ENCODE measurements at places on chromosomes 11 and 22.

DNA sequence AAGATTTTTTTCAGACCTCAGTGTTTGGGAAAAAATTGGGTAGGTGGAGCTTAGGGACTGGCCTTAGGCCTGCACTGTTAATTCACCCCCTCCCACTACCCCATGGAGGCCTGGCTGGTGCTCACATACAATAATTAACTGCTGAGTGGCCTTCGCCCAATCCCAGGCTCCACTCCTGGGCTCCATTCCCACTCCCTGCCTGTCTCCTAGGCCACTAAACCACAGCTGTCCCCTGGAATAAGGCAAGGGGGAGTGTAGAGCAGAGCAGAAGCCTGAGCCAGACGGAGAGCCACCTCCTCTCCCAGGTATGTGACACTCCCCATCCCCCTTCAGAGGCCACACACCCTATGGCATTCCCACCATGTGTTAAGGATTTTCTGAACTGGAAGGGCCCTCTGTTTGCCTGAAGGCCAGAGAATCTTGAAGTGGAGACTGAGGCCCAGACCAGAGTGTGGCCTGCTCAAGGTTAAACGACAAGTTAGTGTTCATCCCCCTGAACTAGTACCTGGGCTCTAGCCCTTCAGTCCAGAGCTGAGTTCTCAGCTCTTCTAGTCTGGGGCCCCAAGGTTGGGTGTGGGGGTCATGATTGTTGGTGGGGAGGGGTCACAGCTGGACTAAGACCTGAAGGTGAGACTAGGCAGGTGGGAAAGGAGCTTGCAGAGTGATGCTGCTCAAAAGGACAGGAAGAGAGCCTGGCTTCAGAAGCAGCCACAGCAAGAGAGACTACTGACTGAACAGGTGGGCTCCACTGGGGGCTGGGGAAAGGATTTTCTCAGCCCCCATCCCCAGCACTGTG, 2.3 kb upstream of the FOLR1 start:
- no peak for DNase-seq

- DNase-seq = no peak
These were observed 1.4 kb upstream of the PPARA start for GRCh38 chr22:46148816-46149511.

- DNase-seq = no peak
These were observed 187.0 kb downstream of the DSCAML1 start for GRCh38 chr11:117610045-117610444.

GRCh38 chr11:111841370-111842053, 29.9 kb downstream of the ALG9 start:
- DNase-seq = peak; percentile 68

DNA sequence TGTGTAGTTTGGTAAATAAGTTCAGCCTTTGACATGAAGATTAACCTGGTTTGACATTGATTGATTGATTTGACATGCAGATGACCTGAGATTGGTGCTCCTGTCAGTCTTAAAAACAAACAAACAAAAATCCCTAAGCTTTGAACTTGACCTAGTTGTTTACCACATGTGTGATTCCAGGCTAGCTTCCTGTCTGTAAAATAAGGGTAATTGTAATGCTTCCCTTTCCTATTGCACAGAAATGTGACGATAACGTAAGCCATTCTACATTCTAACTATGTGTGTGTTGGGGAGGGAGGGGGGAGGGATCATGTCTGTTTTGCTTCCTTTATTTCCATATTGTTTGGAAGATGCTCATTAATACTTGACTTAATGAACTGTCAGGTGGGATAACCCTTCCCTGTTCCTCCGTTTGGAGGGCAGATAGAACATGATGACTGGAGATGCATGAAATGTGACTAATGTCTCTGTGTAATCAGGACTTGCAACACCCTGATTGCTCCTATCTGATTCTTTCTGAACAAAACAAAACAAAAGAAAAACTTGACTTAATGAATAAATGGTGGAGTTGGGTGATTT, 106.1 kb upstream of the CLMP start:
- DNase-seq = peak; percentile 41

DNA sequence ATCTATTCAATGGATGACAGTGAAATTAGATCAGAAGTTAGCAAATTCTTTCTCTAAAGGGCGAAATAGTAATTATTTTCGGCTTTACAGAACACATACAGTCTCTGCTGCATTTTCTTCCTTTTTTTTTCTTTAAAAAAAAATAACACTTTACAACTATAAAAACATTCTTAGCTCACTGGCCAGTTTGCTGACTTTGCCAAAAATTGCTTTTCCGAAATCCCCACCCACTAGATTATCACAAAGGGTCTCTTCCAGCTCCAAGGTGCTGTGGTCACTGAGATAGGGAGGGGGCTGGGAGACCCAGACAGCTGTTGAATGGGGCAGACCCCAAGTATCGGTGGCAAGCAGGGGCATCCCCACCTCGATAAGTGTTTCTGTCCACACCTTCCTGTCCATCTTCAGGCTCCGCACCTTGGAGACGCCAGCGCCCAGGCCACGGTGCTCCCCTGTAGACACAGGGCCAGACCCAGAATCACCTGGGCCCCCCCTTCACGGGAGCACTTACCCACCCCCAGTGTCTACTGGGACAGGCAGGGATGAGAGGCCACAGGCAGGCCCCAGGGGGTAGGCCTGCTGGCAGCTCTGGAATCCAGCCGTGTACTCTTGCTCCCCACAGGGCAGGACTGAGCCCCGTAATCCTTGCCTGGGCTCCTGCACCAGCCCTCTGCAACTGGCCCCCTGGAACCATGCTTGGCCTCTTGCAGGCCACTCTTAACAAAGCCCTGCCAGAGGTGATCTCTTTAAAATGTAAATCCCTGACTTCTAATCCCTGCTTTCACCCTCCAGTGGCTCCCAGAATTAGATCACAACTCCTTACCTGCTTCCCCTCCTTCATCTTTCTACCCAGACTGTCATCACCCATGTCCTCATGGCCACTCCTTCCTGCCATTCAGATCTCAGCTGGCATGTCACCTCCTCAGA, 31.5 kb upstream of the PDE2A start:
- no peak for DNase-seq

GRCh38 chr22:19223617-19224016, 45.1 kb upstream of the SLC25A1 start:
- no peak for DNase-seq

DNA sequence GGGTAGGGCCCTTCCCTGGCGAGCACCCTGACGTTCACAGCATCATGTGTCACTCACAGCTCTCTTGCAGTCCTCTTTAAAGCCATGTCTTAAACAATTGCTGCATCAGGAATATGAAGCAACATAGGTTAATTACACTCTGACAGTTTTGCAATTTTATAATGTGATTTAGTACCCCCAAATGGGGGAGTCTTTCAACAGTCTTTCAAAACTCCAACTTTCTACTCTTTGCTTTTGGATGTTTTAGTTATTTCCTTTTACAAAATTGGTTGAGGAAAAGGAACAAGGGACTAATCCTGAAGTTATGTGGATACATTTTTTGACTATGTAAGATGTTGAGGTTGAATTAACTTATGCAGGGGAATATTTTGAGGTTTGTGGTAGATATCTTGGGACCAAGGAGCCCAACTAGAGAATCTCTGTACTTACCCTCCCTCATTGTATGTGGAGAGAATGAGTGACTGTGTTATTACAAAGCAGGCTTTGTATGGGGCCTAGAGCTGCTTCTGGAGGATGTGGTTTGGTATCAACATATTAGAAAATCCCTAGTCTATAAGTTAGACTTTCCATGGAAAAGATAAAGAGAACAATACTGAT, at the start of gene MMP8:
Gene MMP8, minus strand, starts transcription at position 51 of the 597 bp plus-strand sequence. CDS start 99 bp downstream, outside the sequence.
- peak; percentile 84 for DNase-seq

- DNase-seq = no peak
These were observed 840.3 kb downstream of the OPCML start for GRCh38 chr11:132691848-132692550.

GRCh38 chr22:41732096-41732772, 32.9 kb downstream of the MEI1 start:
- no peak for DNase-seq

- no peak for DNase-seq
These were observed 72.1 kb upstream of the YWHAH start for GRCh38 chr22:31872209-31872608.

GRCh38 chr11:75261902-75262361, 21.4 kb downstream of the TPBGL start:
- no peak for DNase-seq

DNA sequence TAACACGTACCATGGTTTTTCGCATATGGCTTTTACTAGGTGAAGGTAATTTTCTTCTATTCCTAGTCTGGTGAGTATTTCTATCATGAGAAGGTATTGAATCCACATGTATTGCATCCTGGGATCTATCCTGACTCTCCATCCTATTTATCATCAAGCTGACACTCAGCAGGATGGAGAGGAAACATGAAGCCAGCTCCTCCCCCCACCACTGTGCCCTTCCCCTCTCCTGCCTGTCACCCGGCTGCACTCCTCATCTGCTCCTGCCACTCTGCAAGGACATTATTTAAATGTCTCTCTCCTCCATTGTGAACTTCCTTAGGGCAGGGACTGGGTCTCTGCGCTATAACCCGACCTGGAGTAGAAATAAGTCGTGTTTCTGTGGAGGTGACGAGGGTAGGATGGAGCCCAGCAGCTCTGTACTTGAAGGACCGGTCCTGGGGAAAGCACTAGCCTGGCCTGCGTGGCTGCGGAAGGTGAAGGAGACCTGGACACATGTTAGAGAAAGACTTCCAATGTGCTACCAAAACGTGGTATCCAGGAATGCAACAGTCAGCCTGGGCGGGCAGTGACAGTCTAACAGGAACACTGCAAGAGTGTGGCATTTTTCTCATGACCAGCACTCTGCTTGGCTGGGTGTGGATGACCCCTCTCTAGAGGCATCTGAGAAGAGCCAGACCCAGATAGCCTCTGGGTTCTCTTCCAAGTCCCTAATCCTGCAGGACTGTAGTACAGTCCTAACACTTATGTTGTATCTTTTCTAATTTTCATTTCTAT, 111.2 kb downstream of the MICAL3 start:
- DNase-seq = no peak

DNA sequence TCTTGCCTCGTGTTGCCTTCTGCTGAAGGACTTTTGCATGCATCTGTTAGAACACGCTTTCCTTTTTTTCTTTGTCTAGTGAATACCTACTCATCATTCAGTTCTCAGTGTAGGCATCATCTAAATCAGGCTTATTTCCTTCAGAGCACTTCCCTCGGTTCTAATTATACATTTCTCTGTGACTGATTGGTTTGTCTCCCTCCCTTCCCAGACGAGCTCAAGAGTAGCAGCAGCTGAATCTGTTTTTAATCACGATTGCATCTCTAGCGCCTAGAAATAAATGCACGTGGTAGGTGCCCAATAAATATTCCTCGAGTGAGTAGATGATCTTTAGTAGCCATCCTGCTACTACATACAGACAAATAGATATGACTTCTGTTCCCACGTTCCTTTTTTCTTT, 6.3 kb downstream of the CEP164 start:
- peak; percentile 30 for DNase-seq

GRCh38 chr11:38460429-38460828, 1862.4 kb upstream of the RAG2 start:
- DNase-seq = peak; percentile 26

DNA sequence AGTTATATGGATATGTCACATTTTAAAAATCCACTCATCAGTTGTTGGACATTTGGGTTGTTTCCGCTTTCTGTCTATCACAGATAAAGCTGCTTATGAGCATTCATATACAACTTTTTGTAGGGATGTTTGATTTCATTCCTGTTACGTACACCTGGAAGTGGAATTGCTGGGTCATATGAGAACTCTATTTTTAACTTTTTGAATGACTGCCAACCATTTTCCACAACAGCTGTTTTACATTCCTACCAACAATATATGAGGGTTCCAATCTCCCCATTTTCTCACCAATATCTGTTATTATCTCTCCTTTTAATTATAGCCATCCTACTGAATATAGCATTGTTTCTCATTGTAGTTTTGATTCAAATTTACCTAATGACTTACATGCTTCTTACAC, 172.0 kb downstream of the UVRAG start:
- DNase-seq = no peak

GRCh38 chr11:32899438-32899837, 6.8 kb downstream of the QSER1 start:
- no peak for DNase-seq

DNA sequence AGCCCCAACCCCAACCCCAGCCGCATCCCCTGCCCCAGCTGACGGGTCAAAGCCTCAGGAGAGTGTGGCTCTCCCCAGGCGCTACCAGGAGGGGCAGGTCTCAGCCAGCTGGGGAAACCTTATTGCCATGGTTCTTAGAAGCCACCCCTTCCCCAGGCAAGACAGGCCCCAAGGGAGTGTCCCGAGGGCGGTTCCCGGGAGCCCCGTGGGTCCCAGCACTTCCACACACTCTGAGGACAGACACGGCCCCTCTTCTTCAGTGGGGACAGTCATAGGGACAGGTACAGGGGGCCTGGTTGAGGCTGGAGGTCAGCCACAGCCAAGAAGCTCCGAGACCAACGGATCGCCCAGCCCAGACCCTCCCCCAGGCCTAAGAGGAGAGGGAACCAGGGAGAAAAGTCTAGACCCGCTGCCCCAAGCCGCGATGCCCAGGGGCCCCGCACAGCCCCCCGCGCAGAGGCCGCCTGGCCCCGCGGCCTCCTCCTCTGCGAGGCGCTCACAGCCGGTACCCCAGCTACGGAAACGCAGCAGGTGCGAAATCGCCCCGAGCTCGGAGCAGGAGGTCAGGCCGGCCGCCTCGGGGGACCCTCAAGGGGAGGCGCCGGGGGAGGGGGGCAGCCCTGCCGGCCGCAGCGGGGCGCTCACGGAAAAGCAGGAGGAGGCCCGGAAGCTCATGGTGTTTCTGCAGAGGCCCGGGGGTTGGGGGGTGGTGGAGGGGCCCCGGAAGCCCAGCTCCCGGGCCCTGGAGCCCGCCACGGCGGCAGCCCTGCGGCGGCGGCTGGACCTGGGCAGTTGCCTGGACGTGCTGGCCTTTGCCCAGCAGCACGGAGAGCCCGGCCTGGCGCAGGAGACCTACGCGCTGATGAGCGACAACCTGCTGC, 2.6 kb downstream of the KLHDC7B start:
- DNase-seq = no peak

DNA sequence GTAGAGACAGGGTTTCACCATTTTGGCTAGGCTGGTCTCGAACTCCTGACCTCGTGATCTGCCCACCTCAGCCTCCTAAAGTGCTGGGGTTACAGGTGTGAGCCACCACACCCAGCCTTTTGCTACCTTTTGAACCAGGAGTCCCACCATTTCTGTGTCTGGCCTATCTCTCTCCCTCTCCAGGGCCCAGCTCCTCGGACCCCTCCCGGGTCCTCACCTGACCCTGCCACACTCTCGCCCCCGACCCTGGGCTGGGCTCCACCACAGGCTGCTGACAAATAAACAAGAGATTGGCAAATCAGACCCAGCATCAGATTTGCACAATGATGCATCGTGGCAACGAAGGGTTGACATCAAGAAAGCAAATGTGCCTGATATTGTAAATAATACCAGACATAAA, 8.8 kb downstream of the KRTAP5-5 start:
- DNase-seq = no peak

GRCh38 chr22:45448431-45448830, 34.9 kb downstream of the RIBC2 start:
- DNase-seq = peak; percentile 32

DNA sequence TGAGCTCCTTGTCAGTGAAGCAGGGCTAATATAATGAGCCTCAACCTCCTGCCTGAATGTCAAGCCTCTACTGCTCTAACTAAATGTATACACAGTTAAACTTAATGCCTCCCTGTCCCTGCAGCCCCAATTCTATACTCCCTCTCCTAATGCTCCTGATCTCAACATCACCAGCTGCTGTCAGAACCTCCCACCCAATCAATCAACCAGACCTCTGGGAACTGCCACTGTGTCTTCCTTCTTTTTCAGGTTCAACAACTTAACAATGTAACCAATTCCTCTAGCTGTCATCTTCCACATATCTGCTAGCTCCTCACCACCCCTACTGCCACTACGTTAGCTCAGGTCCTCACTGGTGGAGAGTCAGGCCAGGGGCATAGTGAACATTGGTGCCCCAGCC, 339.8 kb upstream of the NARS2 start:
- DNase-seq = no peak

- no peak for DNase-seq
These were observed 1474.3 kb downstream of the BRD1 start for GRCh38 chr22:48353116-48353947.

All from fibroblast of skin of left quadriceps (primary cell).